ENCODE measurements at places on chromosomes 4 and X.

DNA sequence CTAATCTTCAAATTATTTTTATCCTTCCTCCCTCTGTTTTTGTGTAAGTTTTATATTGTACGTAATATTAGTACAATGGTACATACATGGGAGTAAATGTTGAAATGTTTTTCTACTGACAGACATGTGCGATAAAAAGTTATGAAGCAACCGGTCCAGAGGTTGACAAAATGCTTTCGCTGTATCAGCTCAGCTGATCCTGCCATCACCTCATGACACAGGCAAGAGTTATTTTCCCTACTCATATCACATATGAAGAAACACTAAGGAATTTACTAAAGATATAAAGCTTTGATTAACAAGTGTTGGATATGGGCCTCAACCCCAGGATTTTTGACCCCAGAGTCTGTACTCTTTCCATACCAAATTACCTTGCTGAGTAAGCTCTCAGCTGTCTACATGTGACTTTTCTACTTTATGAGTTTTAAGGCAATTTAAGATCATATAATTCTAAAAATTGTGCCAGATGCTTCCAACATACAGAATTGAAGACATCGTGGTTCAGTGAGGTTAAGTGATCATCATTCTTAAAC lies 50.0 kb downstream of the CLCN5 start:
- DNase-seq = no peak

DNA sequence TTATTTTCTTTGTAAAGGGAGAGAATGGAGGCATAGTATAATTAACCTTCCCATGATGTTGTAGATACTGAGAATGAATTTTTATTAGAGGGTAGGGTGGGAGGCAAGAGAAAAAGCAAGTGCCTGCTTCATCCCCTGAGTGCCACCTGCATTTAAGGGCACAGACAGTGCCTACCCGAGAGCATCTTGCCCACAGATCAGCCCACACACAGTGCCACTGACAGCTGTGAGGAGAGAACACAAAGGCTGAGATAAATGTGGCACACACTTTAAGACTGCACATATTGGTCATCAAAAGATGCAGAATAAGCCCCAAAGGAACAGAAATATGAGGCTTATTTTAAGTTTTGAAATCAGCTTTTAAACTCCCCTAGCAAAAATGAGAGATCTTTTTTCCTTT lies 250.8 kb downstream of the SLC39A8 start:
- DNase-seq = no peak

- no peak for DNase-seq
Measured at GRCh38 chrX:24235084-24235710, 78.7 kb downstream of the SUPT20HL2 start.

DNA sequence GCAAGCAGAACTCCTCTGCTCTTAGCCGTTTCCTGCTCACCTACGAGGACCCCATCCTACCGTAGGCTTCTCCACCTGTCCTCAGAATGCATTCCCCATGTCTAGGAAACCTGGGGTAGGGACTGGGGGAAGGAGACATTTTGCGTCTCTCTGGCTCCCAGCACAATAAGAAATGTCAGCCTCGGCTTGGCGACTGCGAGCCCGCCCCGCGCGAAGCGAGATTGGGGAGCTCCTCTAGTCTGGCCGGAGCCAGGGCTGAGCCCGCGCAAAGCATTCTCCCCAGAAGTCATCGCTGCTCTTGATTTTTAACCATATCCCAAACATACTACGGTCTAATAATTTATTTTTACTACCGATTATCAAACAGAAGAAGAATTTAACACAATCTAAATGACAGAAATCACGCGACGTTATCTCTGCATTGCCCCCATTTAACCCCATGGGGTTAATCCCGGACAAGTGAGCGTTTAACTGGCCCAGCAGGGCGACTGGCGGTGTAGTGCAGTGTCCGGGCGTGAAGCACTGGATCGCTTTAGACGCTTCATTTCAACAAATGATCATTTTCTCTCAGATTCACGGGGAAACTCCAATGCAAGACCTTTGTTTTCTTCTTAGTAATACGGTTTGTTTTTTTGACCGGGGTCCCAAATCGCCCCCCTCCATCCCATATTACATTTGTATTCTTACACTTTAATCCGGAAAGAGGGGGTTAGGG lies 8.0 kb upstream of the PITX2 start:
- DNase-seq = peak; percentile 44

- no peak for DNase-seq
Measured at GRCh38 chrX:110133735-110134370, 130.9 kb downstream of the TMEM164 start.

DNA sequence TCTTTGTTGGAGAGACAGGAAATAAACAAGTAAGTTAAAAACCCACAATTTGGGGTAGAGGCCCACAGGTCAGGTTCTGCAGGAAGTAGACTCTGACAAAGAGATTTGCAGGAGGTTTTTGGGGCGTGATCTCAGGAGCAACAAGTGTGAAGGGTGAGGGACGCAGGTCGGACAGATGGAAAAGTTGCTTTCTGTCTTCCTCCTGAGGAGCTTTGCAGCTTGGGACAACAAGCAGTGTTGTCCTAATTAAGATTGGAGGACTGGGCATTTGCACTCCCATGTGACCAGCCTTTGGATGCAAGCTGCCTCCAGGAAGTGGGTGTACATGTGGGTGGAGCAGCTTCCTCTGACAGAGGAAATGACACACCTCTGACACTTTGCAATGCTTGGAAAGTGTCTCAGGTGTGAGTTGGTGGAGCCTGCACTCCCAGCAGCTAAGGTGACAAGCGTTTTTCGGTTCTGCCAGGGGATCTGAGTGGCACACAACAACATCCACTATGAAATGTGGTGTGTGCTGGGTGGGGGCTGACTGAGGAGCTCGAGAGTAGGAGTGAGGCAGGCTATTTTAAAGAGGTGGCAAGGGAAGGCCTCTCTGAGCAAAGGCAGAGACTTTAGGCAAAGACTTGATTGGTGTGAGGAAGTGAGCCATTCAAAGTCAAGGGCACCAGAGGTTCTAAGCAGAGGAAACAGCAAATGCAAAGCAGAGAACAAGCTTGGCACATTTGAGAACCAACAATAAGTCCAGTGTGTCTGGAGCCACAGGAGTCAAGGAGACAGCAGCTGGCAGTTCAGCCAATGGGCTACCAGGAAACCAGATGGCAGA lies 339.8 kb upstream of the GATB start:
- DNase-seq = no peak

- no peak for DNase-seq
Measured at GRCh38 chr4:36551697-36552214, 270.3 kb downstream of the DTHD1 start.

GRCh38 chr4:56505269-56506130 lies at the start of gene ARL9:
Gene ARL9, plus strand, starts transcription at chr4:56505791. Its CDS starts 72 bp downstream, at chr4:56505863.
- peak; percentile 76 for DNase-seq

- DNase-seq = peak; percentile 27
Measured at GRCh38 chr4:1376841-1377605, 29.2 kb downstream of the NKX1-1 start.

GRCh38 chrX:147981038-147981752 lies at the start of gene FMR1NB:
Gene FMR1NB, plus strand, starts transcription at chrX:147981337. Its CDS starts 66 bp downstream, at chrX:147981403.
- DNase-seq = no peak

DNA sequence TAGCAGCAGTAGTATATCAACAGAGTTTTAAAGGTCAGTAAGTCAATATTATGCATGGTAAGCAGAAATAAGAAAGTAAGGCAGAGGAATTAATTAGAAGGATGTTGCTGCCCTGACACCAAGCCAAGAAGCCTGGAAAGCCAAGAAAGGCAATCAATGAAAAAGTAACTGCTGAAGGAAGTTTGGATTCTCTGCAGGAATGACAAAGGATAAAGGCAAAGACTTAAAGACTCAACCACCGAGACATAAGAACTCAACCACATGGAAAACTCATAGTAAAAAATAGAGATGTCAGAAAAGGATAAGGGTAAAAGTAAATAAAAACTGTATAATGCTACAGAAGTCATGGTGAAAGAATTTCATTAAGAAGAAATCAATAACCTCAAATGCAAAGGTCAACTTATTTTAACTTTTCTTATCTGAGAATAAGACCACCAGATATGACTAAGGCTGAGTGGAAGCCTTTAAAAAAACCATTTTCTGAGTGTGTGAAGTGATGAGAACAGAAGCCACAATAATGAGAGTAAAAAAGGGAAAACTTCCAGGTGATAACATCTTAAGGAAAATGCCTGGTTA lies 55.2 kb downstream of the NEK1 start:
- DNase-seq = no peak

DNA sequence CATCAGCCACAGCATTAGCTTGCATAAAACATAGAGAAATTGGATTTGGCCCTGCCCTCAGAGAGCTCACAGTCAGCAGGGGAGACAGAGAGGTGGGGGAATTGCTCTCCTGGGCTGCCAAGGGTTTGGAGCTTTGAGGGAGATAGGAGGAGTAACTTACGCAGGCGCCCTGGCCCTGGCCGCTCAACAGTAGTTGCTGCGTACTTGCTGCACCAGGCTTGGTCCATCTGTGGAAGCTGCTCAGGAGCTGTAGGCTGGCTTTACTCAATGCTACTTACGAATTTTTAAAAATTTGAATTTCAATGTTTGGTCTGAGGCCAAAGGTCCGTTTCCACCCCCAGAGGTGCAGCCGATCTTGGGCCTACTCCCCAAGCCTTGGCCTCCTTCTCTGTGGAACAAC lies 83.3 kb downstream of the CPZ start:
- DNase-seq = no peak

DNA sequence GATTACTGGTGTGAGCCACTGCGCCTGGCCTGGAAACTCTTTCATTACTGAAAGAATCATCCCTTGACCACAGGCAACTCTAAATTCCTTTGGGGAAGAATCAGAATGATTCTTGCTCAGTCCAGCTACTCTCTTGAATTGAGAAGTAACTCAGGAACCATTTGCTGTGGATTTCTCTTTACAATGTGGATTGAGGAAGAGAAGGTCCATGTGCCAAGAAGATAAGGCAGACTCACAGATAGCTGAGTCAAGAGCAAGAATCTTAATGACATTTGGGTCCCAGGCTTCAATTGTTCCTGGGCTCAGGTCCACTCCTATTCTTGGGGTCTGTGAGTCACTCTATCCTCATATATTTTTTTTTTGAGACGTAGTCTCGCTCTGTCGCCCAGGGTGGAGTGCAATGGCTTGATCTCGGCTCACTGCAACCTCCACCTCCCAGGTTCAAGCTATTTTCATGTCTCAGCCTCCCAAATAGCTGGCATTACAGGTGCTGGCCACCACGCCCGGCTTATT lies 6.2 kb upstream of the MGARP start:
- no peak for DNase-seq

GRCh38 chr4:116328261-116328860 lies 757.0 kb downstream of the TRAM1L1 start:
- DNase-seq = no peak

DNA sequence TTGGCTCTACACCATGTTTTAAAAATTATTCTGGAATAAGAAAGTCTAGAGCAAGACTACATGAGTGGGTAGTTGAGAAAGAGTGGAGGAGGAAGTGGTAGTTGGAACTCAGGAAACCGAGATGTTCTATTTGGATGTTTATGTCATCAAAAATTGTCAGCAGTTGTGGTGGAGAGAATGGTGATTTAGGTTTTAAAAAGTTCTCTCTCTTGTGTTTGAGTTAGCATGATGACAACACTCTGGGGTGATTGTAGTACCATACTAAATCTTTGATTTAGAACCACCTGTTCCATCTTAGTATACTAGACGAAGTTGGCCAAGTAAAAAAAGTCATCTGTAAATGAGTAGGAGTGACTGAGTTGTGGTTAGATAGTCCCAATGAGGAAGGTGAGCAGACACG lies 40.7 kb downstream of the KLHL2 start:
- no peak for DNase-seq

GRCh38 chrX:153526801-153527200 lies 9.4 kb downstream of the ATP2B3 start:
- DNase-seq = no peak

- DNase-seq = no peak
Measured at GRCh38 chrX:150688911-150689451, 4.2 kb upstream of the MTMR1 start.

- no peak for DNase-seq
Measured at GRCh38 chrX:17662391-17662790, 74.9 kb upstream of the SCML1 start.

DNA sequence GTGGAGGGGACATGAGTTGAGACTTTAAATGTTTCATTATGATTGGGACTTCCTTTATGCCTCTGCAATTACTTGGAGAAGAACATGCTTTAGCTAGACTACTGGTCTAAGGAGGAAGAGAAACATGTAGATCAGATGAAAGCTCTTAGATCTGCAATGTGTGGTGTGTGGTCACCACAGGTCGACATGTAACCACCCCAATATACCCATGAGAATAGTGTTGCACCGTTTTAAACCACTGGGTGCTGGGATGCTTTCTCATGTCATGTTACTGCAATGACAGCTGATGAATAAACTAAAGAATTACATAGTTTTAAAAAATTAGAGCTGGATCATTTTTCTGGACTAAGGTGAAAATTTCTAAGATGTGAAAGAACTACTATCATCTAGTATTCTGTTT lies 1039.7 kb downstream of the RAPGEF2 start:
- no peak for DNase-seq

DNA sequence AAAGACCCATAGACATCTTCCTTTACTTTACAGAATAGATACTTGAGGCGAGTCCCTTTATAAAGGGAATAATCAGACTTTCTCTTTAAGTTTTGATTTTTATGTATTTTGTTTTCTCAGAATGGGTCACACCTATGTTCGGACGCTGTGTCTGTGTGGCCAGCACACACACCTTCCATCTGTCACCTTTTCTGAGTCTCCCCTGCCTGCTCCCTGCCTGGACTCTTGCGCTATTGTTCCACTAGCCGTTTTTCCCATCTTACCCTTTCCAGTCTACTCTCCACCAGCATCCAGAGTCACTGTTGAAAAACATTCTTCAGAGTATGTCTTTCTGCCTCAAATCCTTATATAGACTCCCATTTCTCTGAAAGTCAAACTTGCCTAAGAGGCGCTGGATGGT lies 236.1 kb downstream of the MAML3 start:
- DNase-seq = no peak

- no peak for DNase-seq
Measured at GRCh38 chrX:101749436-101749835, 89.8 kb upstream of the ARMCX2 start.

- DNase-seq = peak; percentile 50
Measured at GRCh38 chrX:119067023-119067739, 5.6 kb upstream of the CT47C1 start.

DNA sequence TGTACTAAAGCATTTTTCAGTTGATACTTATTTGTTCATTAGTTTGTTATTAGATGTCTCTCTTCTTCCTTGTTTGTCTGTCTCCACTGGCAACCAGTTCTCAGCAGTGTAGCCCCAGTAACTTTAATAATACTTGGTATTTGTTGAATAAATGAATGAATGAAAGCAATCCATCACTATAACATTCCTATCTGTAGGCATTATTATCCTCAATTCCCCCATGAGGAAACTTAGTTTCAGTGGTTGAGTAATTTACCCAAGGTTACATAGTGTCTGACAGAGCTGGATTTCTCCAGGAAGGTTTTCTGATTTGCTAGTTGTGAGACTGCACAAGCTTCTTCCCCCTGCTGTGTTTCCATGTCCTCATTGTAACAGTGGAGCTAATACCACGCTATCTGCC lies 27.8 kb upstream of the MAOB start:
- DNase-seq = no peak

DNA sequence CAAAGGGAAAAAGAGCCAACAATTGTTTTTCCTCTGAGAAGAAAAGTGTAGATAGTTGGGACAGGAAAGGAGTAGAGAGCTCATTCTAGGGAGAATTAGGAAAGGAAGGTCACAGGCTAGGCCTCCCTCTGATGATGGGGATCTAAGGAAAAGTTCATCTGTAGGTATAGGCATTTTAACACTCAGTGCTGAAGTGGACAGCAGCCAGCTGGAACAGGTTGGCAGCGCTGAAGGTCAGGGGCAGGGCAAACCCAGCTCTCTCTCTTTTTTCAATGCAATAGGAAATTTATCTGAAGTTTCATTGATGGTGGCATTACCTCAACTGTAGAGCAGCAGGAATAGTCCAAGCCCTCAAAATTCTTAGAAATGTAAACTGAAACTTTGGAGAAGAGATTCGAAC lies 98.5 kb upstream of the ETNPPL start:
- DNase-seq = peak; percentile 41

Measured in WTC11 (cell line).